ENCODE measurements at places on chromosomes 11 and 22.

- DNase-seq, result peak; percentile 7
Measured at GRCh38 chr11:63769042-63769713, 603 bp upstream of the ZFTA start.

- no peak for DNase-seq
Measured at GRCh38 chr11:24828938-24829605, 332.2 kb downstream of the LUZP2 start.

DNA sequence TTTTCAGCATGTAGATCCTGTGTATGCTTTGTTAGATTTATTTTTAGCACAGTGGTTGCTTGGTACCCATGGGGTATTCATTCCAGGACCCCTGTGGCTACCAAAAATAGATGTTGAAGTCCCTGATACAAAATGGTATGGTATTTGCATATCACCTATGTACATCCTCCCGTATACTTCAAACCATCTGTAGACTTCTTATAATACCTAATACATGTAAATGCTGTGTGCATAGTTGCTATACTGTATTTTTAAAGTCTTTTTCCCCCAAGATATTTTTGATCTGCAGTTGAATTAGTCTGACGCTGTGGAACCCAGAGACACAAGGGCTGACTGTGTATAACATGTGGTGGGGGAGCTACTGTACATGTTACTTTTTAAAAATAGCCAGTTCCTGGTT lies 101.1 kb downstream of the ATXN10 start:
- DNase-seq, result no peak

GRCh38 chr11:74018331-74019005 lies 9.6 kb upstream of the UCP3 start:
- no peak for DNase-seq

- DNase-seq, result no peak
Measured at GRCh38 chr11:122113836-122114825, 1.9 kb downstream of the BLID start.

DNA sequence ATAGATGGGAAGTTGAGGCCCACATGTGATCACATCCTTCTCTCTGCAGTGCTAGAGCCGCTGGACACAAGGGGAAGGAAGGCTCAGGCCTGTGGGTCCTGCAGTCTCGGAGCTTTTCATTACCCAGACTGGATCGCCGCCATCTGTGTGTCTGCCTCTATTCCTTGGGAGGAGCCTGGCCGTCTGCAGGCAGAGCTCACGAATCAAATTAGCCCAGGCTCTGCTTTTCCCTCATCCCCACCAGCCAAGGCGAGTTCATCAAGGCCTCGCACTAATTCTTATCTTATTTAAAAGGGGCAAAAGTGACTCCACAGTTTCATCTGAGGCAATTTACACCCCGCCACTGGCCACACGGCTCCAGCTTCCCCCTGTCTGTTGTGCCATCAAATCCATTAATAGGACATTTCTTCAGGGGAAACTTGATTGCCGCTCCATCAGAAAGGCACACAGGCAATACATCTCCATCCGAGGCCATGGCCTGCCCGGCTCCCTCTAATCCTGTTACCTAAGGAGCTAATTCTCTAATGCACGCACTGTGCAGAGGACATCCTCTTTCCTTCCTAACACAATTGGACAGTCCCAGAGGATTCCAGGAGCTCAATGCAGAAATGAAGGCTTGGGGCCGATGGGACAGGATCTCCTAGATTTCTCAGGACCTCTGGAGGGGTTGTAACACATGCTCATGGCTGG lies 3.3 kb upstream of the HTR3A start:
- no peak for DNase-seq

DNA sequence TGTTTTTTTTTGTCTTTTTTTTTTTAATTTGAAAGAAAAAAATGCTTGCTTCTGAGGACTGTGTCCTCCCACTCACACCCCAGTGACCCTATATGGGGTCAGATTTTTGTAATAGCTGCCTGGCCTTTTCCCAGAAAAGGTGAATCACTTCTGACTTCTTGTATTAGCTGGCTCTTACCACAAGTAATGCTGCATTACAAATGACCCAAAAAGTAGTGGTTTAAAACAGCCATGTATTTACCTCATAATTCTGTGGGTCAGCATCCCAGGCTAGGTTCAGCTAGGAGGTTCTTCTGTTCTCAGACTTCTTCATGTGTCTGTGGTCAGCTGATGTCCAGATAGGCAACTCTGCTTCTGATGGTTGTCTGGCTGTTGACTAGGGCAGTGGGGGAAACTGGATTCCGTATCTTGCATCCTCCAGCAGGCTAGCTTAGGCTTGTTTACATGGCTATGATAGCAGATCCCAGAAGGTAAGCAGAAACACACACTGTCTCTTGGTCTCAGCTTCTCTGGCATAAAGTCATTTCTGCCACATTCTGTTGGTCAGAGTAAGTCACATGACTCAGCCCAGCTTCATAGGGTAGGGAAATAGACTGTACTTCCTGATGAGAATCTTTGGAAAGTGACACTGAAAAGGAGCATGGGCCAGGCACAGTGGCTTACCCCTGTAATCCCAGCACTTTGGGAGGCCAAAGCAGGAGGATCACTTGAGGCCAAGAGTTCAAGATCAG lies 19.5 kb downstream of the LHFPL7 start:
- DNase-seq, result no peak

DNA sequence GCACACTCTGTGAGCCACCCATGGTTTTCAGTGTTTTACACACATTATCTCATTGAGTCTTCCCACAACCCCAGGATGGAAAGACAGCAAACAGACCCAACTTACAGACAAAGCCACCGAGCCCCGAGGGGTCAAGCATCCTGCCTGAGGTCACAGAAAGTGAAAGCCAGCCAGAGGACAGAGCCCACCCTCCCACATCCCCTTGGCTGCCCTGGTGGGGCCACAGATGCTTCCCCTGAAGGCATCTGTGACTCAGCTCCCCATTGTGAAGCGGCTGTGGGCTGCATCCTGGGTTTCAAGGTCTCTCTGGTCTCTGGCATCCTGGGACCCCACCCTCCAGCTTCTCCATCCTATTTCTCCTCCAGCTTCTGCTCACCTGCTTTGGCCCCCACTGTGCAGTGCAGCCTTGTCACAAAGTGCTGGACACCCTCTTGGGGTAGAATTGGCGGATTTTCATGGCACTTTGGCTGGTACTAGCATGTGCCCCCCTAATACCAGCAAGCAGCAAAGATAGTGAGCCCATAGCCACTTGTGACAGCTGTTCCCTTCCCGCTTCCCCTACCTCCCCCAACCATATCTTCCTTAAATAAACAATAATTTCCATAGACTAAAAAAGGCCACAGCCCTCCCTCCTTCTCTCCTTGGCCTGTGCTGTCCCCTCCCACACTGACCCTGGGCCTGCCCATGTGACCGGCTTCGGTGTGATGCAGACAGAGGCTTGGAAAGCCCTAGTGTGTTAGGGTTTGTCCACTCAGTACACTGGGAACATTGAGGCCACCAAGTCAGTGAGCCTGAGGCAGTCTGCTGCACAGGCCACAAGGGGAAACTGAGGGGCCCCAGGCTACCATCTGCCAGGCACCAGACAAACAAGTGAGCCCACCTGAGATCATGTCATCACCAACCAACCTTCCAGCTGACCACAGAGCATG lies 53.9 kb upstream of the SHISAL1 start:
- no peak for DNase-seq

GRCh38 chr11:84496122-84496521 lies 1131.0 kb downstream of the DLG2 start:
- DNase-seq, result no peak

- DNase-seq, result no peak
Measured at GRCh38 chr11:1830322-1831223, 4.2 kb upstream of the SYT8 start.

DNA sequence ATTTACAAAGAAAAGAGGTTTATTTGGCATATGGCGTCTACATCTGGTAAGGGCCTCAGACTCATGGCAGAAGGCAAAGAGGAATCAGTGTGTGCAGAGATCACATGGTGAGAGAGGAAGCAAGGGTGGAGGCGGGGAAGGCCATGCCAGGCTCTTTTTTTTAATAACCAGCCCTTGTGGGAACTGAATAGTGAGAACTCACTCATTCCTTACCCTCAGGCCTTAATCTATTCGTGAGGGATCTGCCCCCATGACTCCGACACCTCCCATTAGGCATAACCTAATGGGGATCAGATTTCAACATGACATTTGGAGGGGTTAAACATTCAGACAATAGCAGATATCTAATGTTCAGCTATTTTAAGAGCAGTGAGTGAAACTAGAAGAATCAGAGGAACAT lies 55.7 kb downstream of the ATM start:
- no peak for DNase-seq

GRCh38 chr11:115496892-115497291 lies 7.3 kb downstream of the CADM1 start:
- DNase-seq, result no peak

All from activated CD4-positive, alpha-beta T cell treated with anti-CD3 and anti-CD28 coated beads for 24 hours (primary cell).